Brain pericyte (primary cell): ENCODE measurements at places on chromosomes 3 and 15.

- no peak for DNase-seq
These were observed 9.2 kb downstream of the CTXND1 start for GRCh38 chr15:80242802-80243201.

- no peak for DNase-seq
These were observed 243.3 kb upstream of the CCDC54 start for GRCh38 chr3:107133891-107134290.

- DNase-seq, result no peak
These were observed 60.5 kb upstream of the KY start for GRCh38 chr3:134711284-134711683.

- no peak for DNase-seq
These were observed 11.8 kb downstream of the ANKDD1A start for GRCh38 chr15:64923546-64923945.

DNA sequence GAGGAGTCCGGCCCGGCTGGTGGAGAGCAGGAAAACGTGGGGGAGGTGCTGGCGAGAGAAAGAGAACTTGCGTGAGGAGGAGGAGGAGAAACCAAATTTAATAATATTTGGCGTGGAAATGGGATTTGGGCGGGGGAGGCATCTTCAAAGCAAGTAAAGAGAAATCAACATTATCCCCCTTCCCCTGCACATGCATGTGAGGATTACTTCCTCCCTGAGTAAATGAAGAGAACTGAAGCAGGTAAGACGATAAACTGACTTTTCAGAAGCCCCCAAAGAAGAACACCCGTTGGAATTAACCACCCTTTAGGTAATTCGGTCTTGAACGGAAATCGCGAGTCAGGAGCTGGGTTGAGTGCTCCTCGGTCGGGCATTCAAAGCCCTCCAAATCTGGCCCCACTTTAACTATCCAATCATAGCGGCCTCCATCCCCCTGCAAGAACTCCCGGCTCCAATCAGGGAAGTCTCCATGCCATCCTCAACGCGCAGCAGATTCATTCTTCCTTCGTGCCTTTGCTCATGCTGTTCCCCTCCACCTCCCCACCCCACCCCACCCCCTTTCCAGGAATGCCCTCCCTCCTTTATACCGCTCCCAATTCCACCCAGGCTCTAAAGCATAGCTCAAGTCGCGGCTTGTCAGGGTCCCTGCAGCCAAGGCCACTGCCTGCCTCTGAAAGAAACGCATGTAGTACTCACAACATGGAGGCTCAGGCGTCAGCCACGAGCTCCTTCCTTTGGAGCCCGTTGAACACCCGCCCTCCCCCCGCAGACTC, 545 bp upstream of the RFX7 start:
- peak; percentile 26 for DNase-seq

DNA sequence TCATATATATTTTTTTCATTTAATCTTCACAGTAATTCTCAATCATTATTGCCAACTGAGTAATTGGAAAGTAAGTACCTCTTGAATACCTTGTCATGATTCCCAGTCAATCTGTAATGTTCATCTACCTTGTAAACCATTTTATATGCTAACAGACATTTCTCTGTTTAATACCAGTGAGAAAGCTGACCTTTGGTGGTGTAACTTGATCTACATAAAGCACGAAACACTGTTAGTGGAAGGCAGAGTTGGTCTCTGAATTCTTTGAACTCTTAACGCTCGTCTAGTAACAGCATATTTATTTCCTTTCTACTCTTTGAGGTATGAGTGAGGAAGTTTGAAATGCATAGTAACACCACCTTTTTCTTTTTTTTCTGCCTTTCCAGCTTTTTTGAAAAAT, 59.5 kb downstream of the SLC25A26 start:
- no peak for DNase-seq

DNA sequence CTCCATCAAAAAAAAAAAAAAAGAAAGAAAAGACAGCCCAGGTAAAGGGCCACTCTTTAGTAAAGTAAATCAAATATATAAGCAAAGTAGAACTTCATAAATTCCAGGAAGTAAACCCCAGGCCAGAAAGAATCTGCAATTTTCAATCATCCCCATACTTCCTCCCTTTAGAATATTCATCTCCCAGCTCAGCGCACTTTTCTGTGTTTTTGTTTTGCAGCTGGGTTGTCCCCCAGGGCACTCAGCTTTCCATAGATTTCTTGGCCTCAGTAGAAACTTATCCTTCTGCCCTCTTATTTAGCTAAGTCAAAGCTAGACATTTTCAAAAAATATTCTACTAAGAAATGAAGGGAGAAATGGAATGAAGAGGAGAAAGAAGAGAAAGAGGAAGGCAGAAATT, 24.0 kb upstream of the SPRED1 start:
- DNase-seq, result no peak

DNA sequence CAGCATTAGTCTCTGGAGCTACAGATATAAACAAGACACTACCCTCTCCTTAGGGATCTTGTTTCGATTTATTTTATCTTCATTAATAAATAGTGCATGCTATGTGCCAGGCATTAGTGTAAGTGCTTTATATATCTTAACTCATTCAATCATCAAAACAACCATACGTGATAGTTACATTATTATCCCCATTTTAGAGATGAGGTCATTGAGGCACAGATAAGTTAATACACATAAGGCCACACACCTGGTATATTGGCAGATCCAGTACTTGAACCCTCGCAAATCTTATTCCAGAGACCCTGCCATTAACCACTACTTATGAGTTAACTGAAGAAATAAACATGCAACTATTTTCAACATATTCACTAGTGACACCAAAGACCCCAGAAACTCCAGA, 25.7 kb upstream of the NR2F2 start:
- no peak for DNase-seq

DNA sequence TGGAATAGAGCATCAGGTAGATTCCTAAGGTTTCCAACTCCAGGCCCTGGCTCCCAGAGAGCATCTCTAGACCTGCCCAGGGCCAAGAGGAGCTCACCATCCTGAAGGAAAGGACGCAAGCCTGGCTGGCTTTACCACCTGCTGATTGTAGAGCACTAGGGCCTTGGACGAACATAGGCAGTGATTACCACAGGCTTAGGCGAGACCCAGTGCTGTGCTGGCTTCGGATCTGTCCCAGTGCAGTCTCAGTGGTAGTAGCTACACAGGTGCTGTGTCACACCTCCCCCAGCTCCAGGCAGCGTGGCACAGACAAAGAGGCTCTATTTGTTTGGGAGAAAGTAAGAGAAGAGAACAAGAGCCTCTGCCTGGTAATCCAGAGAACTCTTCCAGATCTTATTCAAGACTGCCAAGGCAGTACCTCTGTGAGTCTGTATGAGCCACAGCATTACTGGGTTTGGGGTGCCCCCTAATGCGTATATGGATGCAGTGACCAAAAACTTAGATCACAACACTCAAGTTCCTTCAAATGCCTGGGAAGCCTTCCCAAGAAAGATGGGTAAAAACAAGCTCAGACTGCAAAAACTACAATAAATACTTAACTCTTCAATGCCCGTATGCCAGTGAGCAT, 25.4 kb downstream of the ISG20 start:
- DNase-seq, result no peak

DNA sequence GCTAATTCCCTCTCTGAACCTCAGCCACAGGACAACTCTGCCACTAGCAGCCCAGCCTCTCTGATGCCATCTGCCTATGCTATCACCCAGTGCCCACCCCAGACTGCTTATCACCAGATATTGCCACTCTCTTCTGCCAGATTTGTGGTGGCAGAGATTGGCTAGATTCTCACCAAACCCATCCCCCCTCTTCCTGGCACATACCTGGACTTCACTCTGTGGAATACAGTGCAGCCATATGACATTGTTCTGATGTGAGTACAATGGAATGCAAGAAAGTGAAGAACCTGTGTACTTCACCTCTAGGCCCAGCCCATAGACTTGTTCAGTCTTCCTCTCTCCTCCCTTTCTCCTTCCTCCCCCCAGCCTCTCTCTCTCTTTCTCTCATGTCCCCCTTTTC, 46.9 kb upstream of the NTRK3 start:
- DNase-seq, result no peak

DNA sequence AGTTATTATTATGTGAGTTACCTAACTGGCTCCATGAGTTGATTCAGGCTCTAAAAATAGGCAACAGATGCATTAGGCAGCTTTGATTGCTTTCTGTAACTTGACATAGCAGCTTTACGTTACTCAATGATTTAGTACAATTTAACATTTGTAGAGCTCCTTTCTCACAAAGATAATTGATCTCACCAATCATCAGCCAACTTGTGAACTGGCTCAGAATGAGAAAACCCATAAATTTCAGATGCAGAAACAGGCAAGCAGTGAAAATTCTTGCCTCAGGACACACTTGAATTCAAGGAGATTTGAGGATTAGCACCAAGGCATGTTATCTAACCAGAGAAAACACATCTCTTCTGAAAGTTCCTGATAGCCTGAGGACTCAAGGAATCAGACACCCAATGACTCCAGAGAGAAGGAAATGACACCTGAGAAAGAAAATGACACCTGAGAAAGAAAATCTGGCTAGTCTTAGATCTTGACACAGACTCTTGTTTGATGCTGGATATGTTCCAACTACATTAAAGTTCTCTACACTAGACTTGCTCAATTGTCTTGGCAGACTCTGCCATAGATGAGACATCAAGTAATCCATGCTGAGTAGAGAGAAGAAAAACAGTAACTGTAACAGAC, 315.1 kb upstream of the CBLB start:
- DNase-seq, result no peak

- DNase-seq, result no peak
These were observed 190.3 kb upstream of the CDIN1 start for GRCh38 chr15:36389107-36389506.

DNA sequence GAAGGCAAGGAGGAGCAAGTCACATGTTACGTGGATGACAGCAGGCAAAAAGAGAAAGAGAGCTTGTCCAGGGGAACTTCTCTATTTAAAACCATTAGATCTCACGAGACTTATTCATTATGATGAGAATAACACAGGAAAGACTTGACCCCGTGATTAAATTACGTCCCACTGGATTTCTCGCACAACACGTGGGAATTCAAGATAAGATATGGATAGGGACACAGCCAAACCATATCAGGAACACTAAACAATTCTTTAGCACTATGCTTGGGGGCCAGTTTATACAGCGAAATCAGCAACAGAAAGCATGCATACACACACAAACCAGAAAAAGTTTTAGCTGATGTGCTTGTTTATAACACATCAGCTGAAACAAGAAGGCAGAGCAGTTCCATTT, 704.2 kb downstream of the OTOL1 start:
- DNase-seq, result no peak

- no peak for DNase-seq
These were observed 356.0 kb upstream of the RBMS3 start for GRCh38 chr3:28924744-28925360.

- no peak for DNase-seq
These were observed 139.2 kb downstream of the VPS13C start for GRCh38 chr15:61921093-61921492.

- no peak for DNase-seq
These were observed 91.6 kb downstream of the FOXB1 start for GRCh38 chr15:60095711-60096110.

- no peak for DNase-seq
These were observed 39.5 kb upstream of the SCAANT1 start for GRCh38 chr3:63951492-63952247.

GRCh38 chr15:69593981-69594966, 141.7 kb downstream of the RPLP1 start:
- DNase-seq, result peak; percentile 79

DNA sequence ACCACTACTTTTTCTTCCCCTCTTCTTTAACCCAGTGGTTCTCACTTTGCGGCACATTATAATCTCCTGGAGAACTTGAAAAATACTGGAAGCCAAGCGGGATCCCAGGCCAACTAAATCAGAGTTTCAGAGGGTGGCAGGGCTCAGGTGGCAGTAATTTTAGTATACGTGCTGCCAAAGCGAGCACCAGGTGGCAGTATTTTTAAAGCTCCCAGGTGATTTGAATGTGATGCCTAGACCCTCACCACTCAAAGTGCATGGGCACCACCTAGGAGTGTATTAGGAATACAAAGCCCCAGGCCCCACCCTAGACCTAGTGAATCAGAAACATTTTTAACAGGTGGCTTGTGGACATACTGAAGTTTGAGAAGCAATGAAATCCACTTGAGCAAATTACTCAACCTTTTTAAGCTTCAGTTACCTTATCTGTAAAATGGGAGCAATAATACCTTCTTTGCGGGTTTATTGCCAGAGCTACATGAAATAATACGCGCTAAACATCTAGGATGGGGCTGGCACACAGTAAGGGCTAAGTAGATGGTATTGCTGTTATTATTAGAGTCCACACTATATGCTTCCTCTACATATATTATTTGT, 8.3 kb downstream of the B3GALNT1 start:
- no peak for DNase-seq

- DNase-seq, result no peak
These were observed 126.4 kb upstream of the FAM3D start for GRCh38 chr3:58792921-58793451.
